Stimulated activated CD4-positive, alpha-beta T cell treated with anti-CD3 and anti-CD28 coated beads, Interleukin-12 subunit alpha, Interleukin-12 subunit beta, amount 100 ng/mL, for 4 hours (primary cell): ENCODE measurements at places on chromosomes 7 and 10.

DNA sequence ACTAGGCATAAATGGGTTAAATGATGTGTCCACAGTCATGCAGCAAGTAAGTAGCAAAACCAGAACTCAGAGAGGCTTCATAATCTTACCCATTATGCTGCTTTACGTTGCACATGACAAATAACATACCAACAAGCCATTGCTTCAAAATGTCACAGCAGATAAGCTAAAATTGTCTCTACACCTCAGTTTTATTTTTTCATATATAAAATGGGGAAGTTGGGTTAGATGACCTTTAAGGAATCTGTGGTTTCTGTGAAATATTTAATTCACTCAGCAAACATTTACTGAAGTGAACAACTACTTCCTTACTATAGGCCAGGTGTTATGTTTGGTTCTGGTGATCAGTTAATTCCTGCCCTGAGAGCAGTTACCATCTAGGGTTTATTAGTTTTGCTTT is 2.2 kb upstream of the ASCC1 start:
- DNase-seq: no peak

GRCh38 chr7:17769918-17770317 is 170.4 kb downstream of the SNX13 start:
- DNase-seq: peak; percentile 30

- no peak for DNase-seq
Observed at GRCh38 chr7:46812101-46812675, 769.7 kb downstream of the TNS3 start.

DNA sequence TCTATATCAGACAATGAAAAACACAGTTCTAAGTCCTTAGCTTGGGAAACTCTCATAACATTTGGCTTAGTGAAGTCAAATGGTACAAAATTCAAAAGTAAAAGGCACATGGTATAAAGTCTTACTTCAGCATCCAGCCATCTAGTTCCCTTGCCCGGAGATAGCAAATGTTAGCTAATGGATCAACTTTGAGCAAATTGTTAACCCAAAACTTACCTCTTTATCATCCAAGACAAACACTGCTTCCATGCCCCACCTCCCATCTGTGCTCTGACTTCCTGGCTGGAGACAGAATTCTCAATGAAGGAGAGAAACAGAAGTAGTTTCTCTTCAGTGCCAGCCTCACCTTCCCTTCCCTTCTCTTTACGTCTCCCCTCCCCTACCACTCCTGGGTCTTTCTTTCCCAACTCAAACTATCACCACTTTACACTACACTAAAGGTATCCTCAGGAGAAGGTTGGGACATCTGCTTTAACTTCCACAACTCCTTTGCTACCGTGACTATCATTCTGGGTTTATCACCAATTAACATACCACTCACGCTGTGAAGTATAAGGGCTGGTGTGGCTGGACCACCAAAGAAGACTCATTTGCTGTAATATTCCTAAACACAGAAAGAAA is 21.2 kb upstream of the ZNRF2 start:
- DNase-seq: no peak

- no peak for DNase-seq
Observed at GRCh38 chr10:77949167-77949566, 22.6 kb upstream of the DLG5 start.

DNA sequence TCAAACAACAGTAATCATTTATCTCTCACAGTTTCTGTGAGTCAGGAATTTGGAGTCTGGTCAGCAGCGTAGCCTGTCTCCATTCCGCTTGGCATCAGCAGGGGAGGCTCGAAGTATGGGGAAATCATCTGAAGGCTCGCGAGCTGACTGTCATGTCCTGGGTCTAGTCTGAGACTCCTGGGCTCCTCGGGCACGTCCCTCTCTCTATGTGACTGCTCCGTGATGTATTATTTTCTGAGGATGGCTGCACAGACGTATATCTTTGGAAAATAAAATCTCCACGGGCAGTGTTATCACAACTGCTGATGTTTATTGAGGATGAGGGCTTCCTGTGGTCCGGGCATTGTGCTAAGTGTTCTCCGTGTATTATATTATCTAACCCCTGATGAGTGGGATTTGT is 23.3 kb upstream of the PCGF5 start:
- no peak for DNase-seq

- no peak for DNase-seq
Observed at GRCh38 chr10:45421221-45422097, 47.4 kb downstream of the ALOX5 start.

DNA sequence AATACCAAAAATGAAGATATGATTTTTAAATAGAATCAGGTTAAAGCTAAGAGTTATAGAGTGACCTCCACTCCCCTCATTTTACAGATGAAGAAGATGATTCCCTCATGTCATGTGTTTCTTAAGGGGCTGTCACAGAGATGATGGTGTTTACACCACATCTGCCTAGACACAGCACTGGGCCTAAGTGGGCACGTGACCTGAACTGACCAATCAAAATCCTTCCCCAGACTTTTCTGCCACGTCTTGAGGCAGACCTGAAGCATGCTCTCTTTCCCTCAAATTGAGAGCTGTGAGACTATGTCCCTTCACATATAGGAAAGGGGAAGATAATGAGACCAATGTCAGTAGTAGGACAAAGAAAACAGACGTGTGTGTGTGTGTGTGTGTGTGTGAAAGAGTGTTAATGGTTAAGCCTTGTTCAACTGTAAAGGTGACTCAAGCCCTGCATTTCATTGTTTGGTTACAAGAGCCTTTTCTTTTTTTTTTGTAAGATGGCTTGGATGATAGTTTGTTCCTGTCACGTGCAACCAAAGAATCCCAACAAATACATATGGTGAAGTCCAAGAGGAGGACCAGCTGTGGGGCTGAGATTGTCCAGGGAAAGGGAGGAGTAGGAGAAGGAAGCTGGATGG is 172.8 kb upstream of the AOAH start:
- DNase-seq: no peak

- DNase-seq: no peak
Observed at GRCh38 chr10:79097021-79097872, 28.5 kb downstream of the ZMIZ1 start.

DNA sequence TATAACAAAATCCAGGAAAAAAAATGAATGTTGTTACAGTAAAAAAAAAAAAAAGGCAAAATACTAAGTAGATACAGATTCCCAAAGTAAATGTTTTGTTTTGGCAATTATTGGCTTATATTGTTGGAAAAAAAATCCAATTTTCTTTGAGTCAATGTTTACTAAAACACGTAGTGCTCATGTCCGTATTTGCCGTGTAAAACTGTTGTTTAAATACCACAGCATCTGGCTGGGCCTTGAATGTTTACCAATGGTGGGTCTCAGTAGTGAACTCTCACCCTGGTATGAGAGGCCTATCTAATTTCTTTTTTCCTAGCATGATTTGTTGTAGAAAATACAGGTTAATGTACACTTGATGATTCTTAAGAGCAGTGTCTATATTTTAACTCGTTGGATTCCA is 41.4 kb upstream of the SLC26A5 start:
- no peak for DNase-seq
